Neural cell (in vitro differentiated cells): ENCODE measurements at places on chromosomes 11 and 22. TPM values are rescaled to one million over a fixed set of nuclear protein-coding genes. Genes with fewer than 3 reads are reported as not detected.

KCNQ1OT1 gene
- polyA plus RNA-seq = 0.12 and 0.32 TPM in 2 replicates

OR51G2 gene
- polyA plus RNA-seq = not detected in 2 replicates

CRACR2B gene
- polyA plus RNA-seq = 1.2 and 6.5 TPM in 2 replicates

ADAMTS15 gene
- polyA plus RNA-seq = 1.1 TPM in 2 replicates

RFPL3 gene
- polyA plus RNA-seq = 0.50 TPM in 1 of 2 replicates, not detected in the other

APOBEC3H gene
- polyA plus RNA-seq = not detected in 2 replicates

OR2D2 gene
- polyA plus RNA-seq = not detected in 2 replicates

OR51B4 gene
- not detected in 2 replicates for polyA plus RNA-seq

THY1 gene
- polyA plus RNA-seq = 98.3 and 118 TPM in 2 replicates

SLC22A25 gene
- not detected in 2 replicates for polyA plus RNA-seq

FXYD6 gene
- polyA plus RNA-seq = 218 and 259 TPM in 2 replicates

SPATA19 gene
- not detected in 2 replicates for polyA plus RNA-seq

SCO2 gene
- polyA plus RNA-seq = 8.1 and 9.6 TPM in 2 replicates

NPAS4 gene
- polyA plus RNA-seq = 6.7 and 10.6 TPM in 2 replicates

FZD4 gene
- polyA plus RNA-seq = 0.76 and 0.82 TPM in 2 replicates

VPS37C gene
- polyA plus RNA-seq = 7.2 and 7.3 TPM in 2 replicates

SAA4 gene
- 0.58 TPM in 1 of 2 replicates, not detected in the other for polyA plus RNA-seq

TYMP gene
- 0.54 and 0.87 TPM in 2 replicates for polyA plus RNA-seq

RPL3 gene
- 1,527 and 1,646 TPM in 2 replicates for polyA plus RNA-seq

KCNK4 gene
- polyA plus RNA-seq = 0.60 and 1.0 TPM in 2 replicates

PYGM gene
- 0.14 and 0.43 TPM in 2 replicates for polyA plus RNA-seq

EMID1 gene
- polyA plus RNA-seq = 14.1 and 22.2 TPM in 2 replicates

LDHAL6A gene
- not detected in 2 replicates for polyA plus RNA-seq

VPREB1 gene
- polyA plus RNA-seq = not detected in 2 replicates

CLDN5 gene
- polyA plus RNA-seq = 0.66 TPM in 1 of 2 replicates, not detected in the other

DDX25 gene
- 66.4 and 67.1 TPM in 2 replicates for polyA plus RNA-seq

GGTLC2 gene
- polyA plus RNA-seq = not detected in 2 replicates

TYR gene
- polyA plus RNA-seq = not detected in 2 replicates

DHCR7 gene
- polyA plus RNA-seq = 30.1 and 37.9 TPM in 2 replicates

MMP1 gene
- polyA plus RNA-seq = not detected in 2 replicates

CLP1 gene
- 18.2 and 22.7 TPM in 2 replicates for polyA plus RNA-seq

IGF2 gene
- polyA plus RNA-seq = not detected in 2 replicates

BSCL2 gene
- 304 and 305 TPM in 2 replicates for polyA plus RNA-seq

MEI1 gene
- polyA plus RNA-seq = 0.34 TPM in 1 of 2 replicates, not detected in the other

ASCL2 gene
- polyA plus RNA-seq = not detected in 2 replicates

NRGN gene
- polyA plus RNA-seq = 0.69 and 1.1 TPM in 2 replicates

B3GAT1 gene
- polyA plus RNA-seq = 28.2 and 34.5 TPM in 2 replicates

DYNC2H1 gene
- 14.1 TPM in 2 replicates for polyA plus RNA-seq

UNC93B1 gene
- polyA plus RNA-seq = 0.19 and 0.30 TPM in 2 replicates

SCGB1A1 gene
- not detected in 2 replicates for polyA plus RNA-seq

SCARF2 gene
- 3.4 and 5.0 TPM in 2 replicates for polyA plus RNA-seq

EPS8L2 gene
- polyA plus RNA-seq = 3.5 and 7.5 TPM in 2 replicates

USH1C gene
- polyA plus RNA-seq = 0.67 TPM in 1 of 2 replicates, not detected in the other

MYRF gene
- 0.16 and 0.86 TPM in 2 replicates for polyA plus RNA-seq

CCDC116 gene
- 0.28 and 1.1 TPM in 2 replicates for polyA plus RNA-seq

B4GALNT4 gene
- polyA plus RNA-seq = 440 and 478 TPM in 2 replicates

LRP4 gene
- 0.18 TPM in 1 of 2 replicates, not detected in the other for polyA plus RNA-seq

ART5 gene
- not detected in 2 replicates for polyA plus RNA-seq

SIPA1 gene
- polyA plus RNA-seq = 0.16 and 6.5 TPM in 2 replicates

PGA5 gene
- not detected in 2 replicates for polyA plus RNA-seq

FOLR3 gene
- not detected in 2 replicates for polyA plus RNA-seq

TMPRSS4 gene
- not detected in 2 replicates for polyA plus RNA-seq

OR52N4 gene
- not detected in 2 replicates for polyA plus RNA-seq

MN1 gene
- 7.3 and 7.6 TPM in 2 replicates for polyA plus RNA-seq

UPK2 gene
- 0.38 TPM in 1 of 2 replicates, not detected in the other for polyA plus RNA-seq

BTG4 gene
- not detected in 2 replicates for polyA plus RNA-seq
